ENCODE measurements at places on chromosomes 6 and 20. TPM values are rescaled to one million over a fixed set of nuclear protein-coding genes. Genes with fewer than 3 reads are reported as not detected.

GRCh38 chr20:58623579-58624473 is 27.3 kb upstream of the STX16 start:
- DNase-seq, result peak; percentile 89

DNA sequence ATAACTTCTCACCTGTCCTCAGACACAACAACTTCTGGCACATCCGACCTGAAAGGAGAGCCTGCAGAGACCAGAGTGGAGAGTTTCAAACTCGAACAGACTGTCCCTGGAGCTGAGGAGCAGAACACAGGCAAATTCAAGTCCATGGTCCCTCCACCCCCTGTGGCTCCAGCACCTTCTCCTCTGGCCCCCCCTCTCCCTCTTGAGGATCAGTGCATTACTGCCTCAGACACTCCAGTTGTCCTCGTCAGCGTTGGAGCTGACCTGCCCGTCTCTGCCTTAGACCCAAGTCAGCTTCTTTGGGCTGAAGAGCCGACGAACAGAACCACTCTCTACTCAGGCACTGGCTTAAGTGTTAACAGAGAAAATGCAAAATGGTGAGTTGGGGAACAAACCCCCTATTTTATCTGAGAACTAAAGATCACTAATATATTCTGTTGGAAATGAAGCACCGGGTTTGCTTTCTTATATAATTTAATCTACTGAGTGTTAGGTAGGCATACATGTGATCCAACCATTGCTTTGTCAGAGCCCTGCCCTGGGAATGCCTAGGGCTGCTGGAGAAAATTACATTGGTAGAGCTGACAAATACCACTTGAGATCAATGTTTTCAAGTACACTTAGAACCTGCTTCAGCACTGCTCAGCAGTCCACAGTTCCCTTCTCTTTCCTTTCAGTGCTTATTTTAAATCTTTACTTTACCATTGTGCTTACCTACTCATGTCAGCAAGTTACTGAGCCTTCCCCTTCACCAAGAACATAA is 77.5 kb upstream of the LTV1 start:
- DNase-seq, result no peak

- DNase-seq, result no peak
Observed at GRCh38 chr6:167424060-167424673, 99.3 kb downstream of the TTLL2 start.

DNA sequence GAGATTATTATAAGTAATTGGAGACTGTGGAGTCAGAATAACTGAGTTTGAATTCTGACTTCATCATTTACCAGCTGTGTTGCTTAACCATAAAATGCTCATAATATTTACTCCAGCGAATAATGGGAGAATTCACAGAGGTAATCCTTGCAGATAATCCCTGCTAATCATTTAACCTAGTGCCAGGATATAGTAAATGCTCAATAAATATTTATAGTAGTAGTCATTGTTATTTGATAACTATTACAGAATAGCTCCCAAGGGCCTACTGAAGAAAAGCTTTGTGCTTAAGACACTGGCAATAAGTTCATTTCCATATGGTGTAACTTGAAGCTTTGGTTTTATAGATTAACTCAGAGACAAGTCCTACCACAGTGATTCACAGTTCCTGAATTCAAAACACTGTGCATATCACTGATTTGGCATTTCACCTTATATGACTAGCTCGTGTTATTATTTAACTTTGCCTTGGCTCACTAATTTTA is 208.8 kb upstream of the PLCB4 start:
- peak; percentile 78 for DNase-seq

GRCh38 chr6:78511009-78511408 is 356.3 kb upstream of the IRAK1BP1 start:
- DNase-seq, result peak; percentile 19

PSORS1C2 gene
- total RNA-seq, result not detected

PHACTR1 gene
- total RNA-seq, result 0.49 TPM

EMILIN3 gene
- total RNA-seq, result not detected

APCDD1L gene
- 1.6 TPM for total RNA-seq
